ENCODE measurements at places on chromosomes 11 and 22.

- DNase-seq = no peak
Measured at GRCh38 chr11:114799476-114799875, 121.1 kb downstream of the NXPE2 start.

- no peak for DNase-seq
Measured at GRCh38 chr11:73331138-73331916, 23.3 kb downstream of the ARHGEF17 start.

GRCh38 chr11:130144861-130145281 lies 14.7 kb upstream of the ST14 start:
- no peak for DNase-seq

DNA sequence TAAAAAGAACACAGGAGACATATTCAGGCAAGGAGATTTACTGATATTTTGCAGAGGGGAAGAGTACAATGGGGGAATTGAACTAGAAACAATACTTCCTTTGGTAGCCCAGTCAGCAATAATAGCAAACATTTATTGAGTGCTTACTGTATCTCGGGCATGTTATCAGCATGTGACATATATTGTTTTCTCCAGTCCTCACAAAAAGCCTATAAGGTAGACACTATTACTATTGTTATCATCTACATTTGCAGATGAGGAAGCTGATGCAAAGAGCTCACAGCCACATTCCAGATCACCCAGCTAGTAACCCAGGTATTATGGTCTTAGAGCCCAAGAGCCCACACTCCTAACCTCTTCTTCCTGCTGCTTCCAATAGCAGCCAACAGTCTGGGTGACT lies 27.9 kb downstream of the NAV2 start:
- DNase-seq = no peak

DNA sequence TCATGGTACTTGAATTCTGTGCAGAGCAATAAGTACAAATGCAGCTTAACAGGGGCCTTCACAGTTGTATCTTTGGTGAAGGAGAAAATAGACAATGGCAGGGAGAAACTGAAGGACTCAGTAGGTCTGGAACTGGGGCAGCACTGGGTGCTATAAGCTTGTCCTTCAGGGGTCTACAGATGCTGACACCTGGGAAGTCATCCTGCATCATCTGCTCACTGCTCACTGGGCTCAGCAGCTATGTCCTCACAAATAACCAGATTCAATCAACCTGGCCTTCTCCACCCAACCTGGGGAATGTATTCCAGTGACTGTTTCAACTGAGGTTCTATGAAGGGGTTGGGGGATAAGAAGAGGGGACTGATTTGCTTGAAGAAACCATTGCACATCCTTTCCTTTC lies 117.0 kb downstream of the ZNF280B start:
- no peak for DNase-seq

DNA sequence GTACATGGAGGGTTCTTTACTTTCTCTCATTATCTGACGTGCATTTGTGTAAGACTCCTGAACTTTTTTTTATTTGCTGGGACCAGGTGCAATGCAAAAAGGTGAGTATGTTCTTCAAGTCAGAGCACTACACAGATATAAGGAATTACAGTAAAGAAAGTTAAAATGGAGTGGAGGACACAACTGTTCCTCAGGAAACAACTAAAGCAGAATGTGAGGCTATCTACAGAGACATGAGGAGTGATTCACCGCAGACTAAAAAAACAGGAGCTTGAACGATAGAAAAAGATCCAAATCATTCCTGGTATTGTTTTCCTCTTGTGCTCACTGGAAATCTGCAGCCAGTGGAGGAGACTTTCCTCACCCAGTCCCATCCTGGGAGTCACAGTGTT lies 106.2 kb downstream of the ABTB2 start:
- DNase-seq = no peak

- no peak for DNase-seq
Measured at GRCh38 chr22:45484742-45485141, 17.9 kb upstream of the FBLN1 start.

DNA sequence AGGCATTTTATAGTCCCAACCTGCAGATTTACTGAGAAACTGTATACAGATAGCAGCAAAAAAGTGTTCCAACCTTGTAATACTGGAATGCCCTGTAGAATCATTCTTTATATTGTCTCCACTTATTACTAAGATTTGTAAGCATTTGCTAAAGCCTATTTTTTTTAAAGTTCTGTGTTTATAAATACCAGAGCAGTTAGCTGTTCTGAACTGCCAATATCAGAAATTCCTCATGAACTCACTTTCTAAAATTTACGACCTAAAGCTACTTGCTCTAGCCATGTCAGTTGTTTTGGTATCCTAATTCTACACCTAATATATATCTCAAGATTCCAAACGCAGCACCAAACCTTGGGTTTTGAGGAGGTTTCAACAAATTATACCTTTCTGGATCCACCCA lies 103.2 kb downstream of the C11orf65 start:
- DNase-seq = no peak

- DNase-seq = no peak
Measured at GRCh38 chr11:116928845-116929244, 91.4 kb upstream of the APOA1 start.

- DNase-seq = no peak
Measured at GRCh38 chr22:30047364-30047738, 32.9 kb upstream of the HORMAD2 start.

GRCh38 chr11:96246718-96247552 lies 96.1 kb downstream of the MAML2 start:
- DNase-seq = no peak

- DNase-seq = no peak
Measured at GRCh38 chr11:134417871-134418840, 6.1 kb upstream of the B3GAT1 start.

- DNase-seq = no peak
Measured at GRCh38 chr22:39134366-39135091, 18.0 kb downstream of the CBX7 start.
